CD14-positive monocyte (primary cell): ENCODE measurements at places on chromosomes 5 and 9.

DNA sequence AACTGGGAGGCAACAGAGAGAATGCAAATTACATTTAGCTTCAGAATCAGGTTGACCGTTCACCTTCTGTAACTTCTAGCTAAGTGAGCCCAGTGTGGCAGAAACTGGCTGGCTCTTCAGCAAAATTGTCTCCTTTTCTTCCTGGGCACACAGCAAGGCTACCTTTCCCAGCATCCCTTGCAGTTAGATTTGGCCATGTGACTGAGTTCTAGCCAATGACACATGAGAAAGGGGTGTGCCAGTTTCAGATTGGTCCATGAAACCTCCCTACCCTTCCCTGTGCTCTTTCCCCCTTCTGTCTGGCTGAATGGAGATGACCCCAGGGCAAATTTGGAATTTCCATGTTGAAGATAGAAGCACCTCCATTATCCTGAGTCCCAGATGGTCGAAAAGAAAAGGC, 72.5 kb upstream of the SMIM23 start:
- DNase-seq = no peak

- DNase-seq = peak; percentile 32
These were observed 31.2 kb downstream of the DEPDC1B start for GRCh38 chr5:60668686-60669304.

- DNase-seq = no peak
These were observed 39.8 kb upstream of the FUBP3 start for GRCh38 chr9:130539420-130540223.

GRCh38 chr9:4661611-4662010, 483 bp upstream of the PLPP6 start:
- no peak for DNase-seq

GRCh38 chr5:14742498-14742897, 78.0 kb downstream of the OTULIN start:
- DNase-seq = no peak

DNA sequence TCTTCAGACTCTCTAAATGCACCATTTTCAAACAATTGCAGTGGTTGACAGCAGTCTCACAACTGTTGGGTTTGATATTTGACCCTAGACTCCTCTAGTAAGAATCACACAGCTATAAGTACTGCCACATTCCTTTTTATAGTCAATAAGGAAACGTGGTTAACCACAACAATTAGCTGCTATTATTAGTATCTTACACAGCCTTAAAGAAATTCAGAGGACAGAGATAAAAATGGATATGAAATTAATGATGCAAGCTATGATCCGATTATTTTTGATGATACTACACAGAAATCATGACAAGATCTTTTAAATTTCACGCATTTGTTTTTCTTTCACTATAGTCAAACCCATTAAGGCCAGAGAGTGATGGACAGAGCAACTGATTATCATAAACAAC, 288.6 kb upstream of the C9orf72 start:
- DNase-seq = no peak

DNA sequence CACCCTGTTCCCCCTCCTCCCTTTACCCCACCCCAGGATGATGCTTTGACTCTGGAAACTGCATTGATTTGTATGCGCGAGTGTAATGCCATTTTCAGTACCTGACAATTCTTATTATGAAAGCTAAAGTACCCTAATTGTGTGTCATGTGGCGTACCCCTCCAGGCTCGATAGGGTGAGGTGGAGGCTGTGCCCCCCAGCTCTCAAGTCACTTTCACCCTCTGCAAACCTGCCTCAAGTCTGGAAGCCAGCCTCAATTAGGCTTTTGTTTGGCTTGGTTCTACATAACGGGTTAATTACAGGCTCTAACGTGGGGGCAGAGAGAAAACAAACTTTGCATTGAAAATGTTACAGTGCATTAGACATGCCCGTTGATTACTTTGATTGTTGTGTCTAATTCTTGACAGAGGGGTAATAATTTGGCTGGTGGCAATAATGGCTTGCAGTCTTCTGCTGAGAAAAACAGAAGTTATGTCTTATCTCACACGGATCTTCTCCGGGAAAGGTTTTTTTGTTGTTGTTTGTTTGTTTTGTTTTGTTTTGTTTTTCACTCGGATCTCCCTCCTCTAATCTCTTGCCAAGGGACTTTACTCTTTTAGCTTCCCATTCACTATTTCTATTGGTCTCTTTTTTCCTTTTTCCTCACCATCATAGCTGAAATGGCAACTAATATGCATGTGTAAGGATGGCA, 12.6 kb downstream of the ISL1 start:
- DNase-seq = no peak

- DNase-seq = no peak
These were observed 19.5 kb upstream of the TMEM174 start for GRCh38 chr5:73153513-73153912.

DNA sequence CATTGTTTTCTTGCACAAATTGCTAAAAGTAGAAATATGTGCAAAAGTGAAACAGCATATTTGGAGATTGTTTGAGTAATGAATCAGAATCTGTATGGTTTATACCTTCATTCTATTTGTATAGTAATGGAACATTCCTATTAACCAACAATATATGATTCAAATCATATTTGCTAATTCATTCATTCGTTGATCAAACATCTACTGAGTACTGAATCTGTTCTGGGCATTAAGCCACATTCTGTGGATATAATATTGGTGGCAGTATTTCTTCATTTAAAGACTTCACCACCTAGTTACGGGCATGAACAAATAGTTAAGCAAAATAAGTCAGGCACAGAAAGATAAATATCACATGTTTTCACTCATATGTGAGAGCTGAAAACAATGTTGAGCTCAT, 385.7 kb downstream of the MTRR start:
- no peak for DNase-seq

DNA sequence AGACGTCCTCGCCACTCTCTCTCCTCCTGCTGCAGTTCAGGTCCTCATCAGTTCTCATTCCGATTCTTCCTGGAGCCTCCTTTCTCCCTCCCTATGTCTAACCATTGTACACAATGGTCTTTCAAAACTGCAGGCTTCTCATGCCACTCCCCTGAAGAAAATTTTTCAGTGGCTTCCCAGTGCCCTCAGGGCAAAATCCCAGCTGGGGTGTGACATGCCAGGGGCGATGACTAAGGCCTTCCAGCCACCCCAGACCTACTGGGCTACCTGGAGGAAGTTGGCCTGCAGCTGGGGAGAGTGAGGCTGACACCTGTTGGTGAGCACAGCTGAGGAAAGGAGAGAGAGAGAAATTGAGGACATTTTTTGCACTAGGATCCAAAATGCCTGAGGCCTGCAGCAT, 65.2 kb downstream of the SREK1 start:
- DNase-seq = no peak

- DNase-seq = no peak
These were observed 177.5 kb downstream of the ZDHHC21 start for GRCh38 chr9:14515571-14516198.

DNA sequence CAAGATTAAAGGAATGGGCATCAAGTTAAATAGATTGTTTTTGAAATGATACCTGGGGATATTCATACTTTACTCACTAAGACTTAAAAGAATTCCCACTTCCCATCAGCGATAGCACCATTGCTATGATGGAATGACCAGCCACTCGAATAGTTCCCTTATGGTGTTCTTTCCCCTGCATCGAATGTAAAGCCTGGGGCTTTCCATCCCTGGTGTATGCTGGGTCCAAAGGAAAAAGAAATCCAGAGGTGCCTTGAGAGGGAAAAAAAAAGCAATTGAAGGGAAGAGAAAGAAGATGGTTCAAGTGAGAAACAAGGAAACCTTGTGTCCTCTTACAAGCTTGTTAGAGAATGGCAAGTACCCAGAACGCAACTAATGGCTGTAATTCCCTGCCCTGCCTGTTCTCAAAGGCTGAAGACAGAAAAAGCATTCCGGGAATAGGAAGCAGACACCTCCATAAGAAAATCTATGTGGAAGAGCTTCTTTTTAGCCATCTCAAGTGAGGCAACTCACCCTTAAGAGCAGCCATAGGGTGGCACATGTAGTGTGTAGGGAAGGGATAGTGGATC, 351.1 kb upstream of the DAB2 start:
- no peak for DNase-seq

DNA sequence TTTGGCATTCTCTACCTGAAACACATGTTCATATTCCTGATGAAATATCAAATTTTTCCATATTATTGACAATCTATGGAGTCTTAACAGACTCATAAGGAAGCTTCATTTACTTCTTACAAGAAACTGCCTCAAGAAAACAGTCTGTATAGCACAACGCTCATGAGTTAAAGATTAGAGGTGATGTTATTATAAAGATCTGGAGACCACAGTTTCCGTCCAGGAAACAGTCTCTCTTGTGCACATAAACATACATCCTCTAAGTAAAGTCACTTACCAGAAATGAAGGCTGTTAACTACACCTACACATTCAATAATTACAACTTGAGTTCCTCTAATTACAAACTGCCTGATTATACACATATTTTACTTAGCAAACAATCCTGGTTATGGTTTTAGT, 86.9 kb downstream of the RAPGEF6 start:
- no peak for DNase-seq

GRCh38 chr9:16680541-16680940, 189.9 kb downstream of the BNC2 start:
- no peak for DNase-seq

DNA sequence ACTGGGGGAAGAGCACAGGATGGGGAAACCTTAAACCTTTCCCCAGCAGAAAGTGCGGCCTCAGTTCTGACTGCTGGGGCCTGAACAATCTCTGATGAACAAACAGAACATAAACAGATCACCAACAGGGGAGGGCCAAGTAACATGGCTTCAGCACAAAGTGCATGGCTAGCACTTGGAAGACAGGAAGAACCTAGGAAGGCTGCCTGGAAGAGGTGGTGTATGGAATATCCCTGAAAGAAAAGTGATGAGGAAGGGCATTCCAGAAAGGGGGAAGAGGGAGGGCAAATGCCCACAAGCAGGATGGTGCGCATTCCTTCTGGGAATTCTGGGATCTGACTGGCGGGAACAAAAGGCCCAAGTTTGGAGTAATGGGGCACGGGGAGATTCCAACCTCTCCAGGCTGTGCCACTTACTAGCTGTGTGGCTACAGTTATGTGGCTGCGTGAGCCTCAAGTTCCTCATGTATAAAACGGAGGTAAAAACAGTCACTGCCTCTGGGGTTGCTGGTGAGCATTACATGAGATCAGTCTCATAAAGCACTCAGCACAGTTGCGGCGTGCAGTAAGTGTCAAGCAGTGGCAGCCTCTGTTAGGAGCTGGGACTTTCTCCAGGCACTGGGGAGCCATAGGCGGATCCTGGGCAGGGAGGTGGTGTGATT, 1.6 kb downstream of the PDGFRB start:
- no peak for DNase-seq

DNA sequence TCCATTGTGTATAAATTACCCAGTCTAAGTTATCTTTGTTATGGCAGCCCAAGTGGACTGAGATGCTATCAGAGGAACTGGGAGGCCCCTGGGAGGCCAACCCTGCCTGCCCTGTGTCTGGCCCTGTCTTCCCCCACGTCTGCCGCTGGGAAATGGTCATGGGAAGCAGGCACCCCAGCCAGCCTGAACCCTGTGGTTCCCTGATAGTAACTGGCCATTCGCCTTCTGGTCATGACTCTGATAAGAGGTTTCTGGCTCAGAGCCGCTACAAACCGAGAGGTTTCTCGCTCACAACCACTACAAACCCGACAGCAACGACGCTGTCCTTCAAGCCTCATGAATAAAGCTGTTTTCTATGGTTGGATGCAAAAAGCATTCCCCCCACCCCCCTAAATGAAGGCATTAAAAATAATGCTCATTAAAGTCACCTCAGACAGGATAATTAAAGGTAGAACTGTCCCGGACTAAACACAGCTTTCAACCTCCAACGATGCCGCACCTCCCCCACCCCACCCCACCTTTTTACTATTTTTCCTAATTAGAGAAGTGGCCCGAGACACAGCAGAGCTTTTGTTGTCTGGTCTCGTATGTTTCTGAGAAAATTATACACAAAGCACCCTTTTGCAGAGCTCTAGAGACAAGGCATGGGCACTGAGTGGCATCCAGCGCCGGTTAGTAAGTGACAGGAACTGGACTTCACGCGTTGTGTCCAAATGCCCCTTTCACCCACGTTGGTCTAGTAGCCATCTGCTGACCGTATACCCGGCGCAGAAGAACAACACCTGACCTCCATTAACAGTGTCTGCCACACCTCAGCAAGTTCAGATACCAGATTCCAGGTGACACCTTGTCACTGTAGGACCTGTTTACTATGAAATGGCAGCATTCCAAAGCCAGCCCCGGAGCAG, 140.8 kb downstream of the COL23A1 start:
- DNase-seq = no peak

DNA sequence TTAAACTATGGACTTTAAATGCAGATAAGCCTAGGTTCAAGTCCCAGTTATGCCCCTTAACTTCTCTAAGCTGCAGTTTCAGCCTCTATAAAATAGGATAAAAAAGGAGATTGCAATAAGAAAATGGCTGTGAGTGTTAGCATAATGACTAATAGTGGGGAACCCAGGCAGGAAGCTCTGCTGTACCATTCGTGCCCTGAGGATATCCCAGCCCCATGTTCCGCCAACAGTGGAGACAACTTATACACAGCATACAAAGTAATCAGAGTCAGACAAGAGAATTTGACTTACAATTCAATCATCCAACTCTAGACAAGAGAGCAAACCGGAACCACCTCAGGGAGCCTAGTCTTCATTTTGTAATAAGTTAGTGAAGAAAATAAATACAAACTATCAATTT, 141.5 kb upstream of the FSTL4 start:
- DNase-seq = no peak

DNA sequence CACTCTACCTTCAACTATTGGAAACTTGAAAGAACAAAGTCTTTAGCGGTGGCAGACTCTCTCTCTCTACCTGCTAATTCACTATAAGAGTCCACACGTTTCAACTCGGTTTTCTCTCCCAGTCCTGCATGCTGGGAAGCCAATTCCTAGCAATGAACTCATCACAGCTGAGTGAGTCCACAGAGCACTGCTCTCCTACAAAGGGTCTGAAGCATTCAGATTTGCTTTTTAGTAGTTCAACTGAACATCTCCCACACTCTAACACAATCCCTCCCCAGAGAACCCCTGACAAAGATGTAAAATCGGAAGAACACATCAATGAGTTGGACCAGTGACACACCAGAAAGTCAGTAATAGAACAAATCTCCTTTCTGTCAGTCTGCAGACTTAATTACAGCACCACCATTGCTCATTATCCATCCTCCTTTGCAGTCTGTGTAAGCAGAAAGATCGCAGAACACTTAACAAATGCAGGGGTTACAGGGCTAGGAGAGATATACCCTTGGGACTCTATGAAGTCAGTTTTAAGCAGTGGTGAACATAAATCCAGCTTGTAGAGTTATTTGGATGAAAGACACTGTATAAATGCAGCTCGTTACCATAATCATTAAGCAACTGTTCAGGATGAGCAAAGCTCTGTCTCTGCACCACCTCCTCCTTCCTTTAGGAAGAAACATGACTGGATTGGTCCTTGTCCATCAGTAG, 353.4 kb upstream of the GRIA1 start:
- DNase-seq = no peak

- no peak for DNase-seq
These were observed 31.3 kb downstream of the IPPK start for GRCh38 chr9:92638621-92639101.

- no peak for DNase-seq
These were observed 245.2 kb upstream of the TARS1 start for GRCh38 chr5:33195431-33196165.

GRCh38 chr5:160628619-160628968, 206.9 kb downstream of the PTTG1 start:
- DNase-seq = no peak

GRCh38 chr5:119393746-119394145, 37.9 kb downstream of the TNFAIP8 start:
- no peak for DNase-seq

GRCh38 chr5:68265347-68265746, 49.8 kb downstream of the PIK3R1 start:
- DNase-seq = no peak

GRCh38 chr9:120946259-120946658, 19.7 kb upstream of the TRAF1 start:
- DNase-seq = no peak
